Activated B cell treated with CpG ODN at 0.5 μM for 24 hours (primary cell): ENCODE measurements at places on chromosomes 2 and 18. TPM values are rescaled to one million over a fixed set of nuclear protein-coding genes. Genes with fewer than 3 reads are reported as not detected.

The SPDYA gene
- total RNA-seq = 1.6 and 2.1 TPM in 2 replicates

DNA sequence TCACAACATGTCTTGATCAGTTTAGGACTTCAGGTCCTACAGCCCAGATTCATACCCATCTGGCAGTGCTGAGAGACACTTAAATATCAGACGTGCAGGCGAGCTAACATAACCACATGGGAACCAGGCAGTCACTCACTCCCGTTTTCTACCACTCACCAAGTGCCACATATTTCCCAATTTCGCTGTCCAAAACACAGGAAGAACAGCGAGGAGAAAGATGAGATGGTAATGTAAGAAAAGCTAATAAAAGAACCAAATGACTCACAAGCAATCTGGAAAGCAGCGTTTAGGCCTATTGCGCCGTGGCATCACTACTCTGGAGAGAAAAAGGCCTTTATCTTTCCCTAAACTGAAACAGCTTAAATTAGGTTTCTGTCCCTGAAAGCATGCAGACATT lies 647.8 kb upstream of the SLC39A10 start:
- H3K4me1 ChIP-seq = no peaks in the 10 kb centered on the region
- H3K27me3 ChIP-seq = no peaks in the 10 kb centered on the region
- H3K4me3 ChIP-seq = no peak overlapping the region
- no peak for DNase-seq
- H3K36me3 ChIP-seq = no peaks in the 10 kb centered on the region
- H3K27ac ChIP-seq = no peak overlapping the region

DNA sequence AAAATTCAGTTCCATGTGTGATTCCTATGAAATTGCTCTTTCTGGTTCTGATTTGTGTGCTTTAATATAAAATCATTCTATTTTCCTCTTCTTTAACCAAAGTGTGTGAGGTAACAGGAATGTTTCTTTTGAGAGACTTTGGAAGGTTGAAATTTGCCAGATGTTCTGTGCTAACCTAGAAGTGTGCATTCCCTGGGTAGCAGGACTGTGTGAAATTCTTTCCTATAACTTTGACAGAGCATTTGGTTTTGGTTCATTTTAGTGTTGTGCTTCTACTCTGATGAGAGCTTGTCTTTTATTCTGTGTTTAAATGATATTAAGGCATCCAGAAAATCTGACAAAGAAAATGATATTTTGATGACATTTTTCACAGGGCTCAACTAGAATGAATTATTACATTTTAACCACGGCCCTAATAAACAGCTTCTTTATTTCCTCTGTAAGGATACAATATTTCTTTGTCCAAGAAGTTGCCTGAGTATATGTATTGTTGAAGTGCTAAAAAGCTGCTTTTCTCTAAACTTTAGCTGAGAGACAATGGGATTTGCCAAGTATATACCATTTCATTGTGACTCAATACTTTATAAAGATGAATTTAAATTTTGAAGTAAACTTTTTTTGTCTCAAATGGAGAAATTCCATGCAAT lies 34.7 kb upstream of the DLX1 start:
- H3K27me3 ChIP-seq = no peaks in the 10 kb centered on the region
- H3K36me3 ChIP-seq = no peaks in the 10 kb centered on the region
- no peak overlapping the region for H3K4me3 ChIP-seq

DNA sequence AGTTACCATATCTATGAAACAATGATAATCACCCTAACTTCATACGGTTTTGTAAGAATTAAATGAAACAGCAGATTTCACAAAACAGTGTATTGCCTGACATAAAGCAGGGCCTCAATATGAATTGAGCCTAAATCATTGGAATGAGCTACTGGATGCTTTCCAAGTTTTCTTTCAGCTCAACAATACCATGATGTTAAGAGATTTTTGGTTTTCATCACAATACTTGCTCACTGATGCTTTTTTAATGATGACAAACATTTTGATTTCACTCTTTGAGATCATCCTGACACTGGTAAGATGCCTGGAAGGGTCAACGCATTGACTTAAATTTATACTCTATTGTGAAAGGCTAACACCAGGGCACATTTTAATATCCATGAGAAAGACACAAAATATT lies 377.5 kb downstream of the ZNF521 start:
- no peak for DNase-seq
- H3K27ac ChIP-seq = no peak overlapping the region
- H3K36me3 ChIP-seq = no peaks in the 10 kb centered on the region
- no peaks in the 10 kb centered on the region for H3K4me1 ChIP-seq

The CCDC141 gene
- total RNA-seq = 32.1 and 38.8 TPM in 2 replicates

The CRYBA2 gene
- total RNA-seq = not detected in 2 replicates

- H3K4me1 ChIP-seq = peaks cover 41% of the 10 kb centered on the region
- H3K27ac ChIP-seq = no peak overlapping the region
- H3K36me3 ChIP-seq = peaks cover 10% of the 10 kb centered on the region
- H3K27me3 ChIP-seq = no peaks in the 10 kb centered on the region
- DNase-seq = no peak
These were observed 1.3 kb downstream of the HS1BP3 start for GRCh38 chr2:20649576-20649975.

The CYP27A1 gene
- 0.49 and 0.55 TPM in 2 replicates for total RNA-seq

DNA sequence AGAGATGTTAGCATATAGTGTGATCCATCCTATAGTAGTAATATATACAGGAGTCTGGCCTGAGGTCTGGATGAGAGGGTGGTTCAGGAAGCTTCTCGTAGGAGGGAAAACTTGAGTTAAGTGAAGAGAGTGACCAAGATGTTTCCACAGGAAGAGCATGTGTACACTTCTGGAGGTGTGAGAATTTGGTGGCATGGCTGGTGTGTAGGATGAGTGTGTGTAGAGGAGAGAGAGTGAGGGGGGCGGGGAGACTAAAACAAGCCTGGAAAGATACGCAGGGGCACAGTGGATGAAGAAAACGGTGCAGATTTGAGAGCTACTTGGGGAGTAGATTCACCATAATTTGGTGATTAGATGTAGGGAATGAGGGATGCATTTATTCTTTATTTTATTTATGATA lies 43.5 kb upstream of the CTLA4 start:
- no peak overlapping the region for H3K27ac ChIP-seq
- peaks cover 61% of the 10 kb centered on the region for H3K27me3 ChIP-seq

The CYTIP gene
- total RNA-seq = 129 and 130 TPM in 2 replicates

DNA sequence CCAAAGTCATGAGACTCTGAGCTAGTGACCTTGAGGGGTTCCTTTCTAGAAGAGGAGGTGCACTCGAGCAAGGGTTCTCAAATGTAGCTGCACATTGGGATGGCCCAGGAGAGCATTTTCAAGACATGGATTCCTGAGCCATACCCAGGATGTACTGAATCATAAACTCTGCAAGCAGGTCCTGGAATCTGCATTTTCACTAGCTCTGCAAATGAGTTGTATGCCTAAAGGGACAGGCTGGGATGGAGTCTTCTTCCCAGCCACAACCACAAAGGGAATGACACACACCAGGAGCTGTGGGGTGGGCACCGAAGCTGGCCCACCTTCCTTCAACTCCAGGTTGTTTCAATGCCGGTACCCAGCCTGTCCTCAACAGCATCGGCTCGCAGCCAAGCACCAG lies 90.6 kb downstream of the GALNT14 start:
- no peaks in the 10 kb centered on the region for H3K27me3 ChIP-seq
- no peak for DNase-seq
- no peaks in the 10 kb centered on the region for H3K36me3 ChIP-seq
- H3K4me3 ChIP-seq = no peak overlapping the region
- no peaks in the 10 kb centered on the region for H3K4me1 ChIP-seq
- H3K27ac ChIP-seq = no peak overlapping the region

GRCh38 chr2:137002896-137003295 lies 237.6 kb downstream of the THSD7B start:
- no peak for DNase-seq
- H3K27me3 ChIP-seq = no peaks in the 10 kb centered on the region
- H3K27ac ChIP-seq = no peak overlapping the region
- H3K4me1 ChIP-seq = no peaks in the 10 kb centered on the region
- no peaks in the 10 kb centered on the region for H3K36me3 ChIP-seq

GRCh38 chr2:46171411-46171953 lies 125.7 kb upstream of the EPAS1 start:
- H3K4me1 ChIP-seq = no peaks in the 10 kb centered on the region
- no peak for DNase-seq
- H3K4me3 ChIP-seq = no peak overlapping the region
- H3K27me3 ChIP-seq = no peaks in the 10 kb centered on the region

The TRIM43 gene
- total RNA-seq = not detected in 2 replicates

DNA sequence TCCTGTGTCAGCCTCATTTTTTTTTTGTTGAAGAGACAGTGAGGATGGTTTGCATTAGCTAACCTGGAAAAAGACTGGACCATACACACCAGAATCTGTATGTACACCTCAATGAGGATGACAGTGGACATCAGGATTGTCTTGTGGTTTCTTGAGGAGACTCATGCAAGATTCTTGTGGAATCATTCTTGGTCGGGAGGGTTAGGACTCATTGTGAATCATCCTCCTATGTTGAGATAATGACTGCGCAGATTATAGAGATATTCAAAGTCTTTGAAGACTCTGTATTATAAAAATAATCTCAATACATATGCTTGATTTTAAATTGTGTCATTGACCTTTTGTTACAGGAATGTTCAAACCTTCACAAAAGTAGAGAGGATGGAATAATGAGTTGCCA lies 49.1 kb upstream of the DOCK10 start:
- H3K27me3 ChIP-seq = peaks cover 9% of the 10 kb centered on the region
- no peak overlapping the region for H3K27ac ChIP-seq
- no peak for DNase-seq
- no peak overlapping the region for H3K4me3 ChIP-seq

The FAM161A gene
- total RNA-seq = 2.5 TPM in 2 replicates

- H3K4me1 ChIP-seq = no peaks in the 10 kb centered on the region
- no peak within 1 kb of the TSS for H3K4me3 ChIP-seq
- H3K27ac ChIP-seq = no peak within 1 kb of the TSS
- DNase-seq = no peak
- peaks cover 32% of the 10 kb centered on the region for H3K27me3 ChIP-seq
These were observed at the start of gene LRRTM1 for GRCh38 chr2:80303909-80304837. Gene LRRTM1, minus strand, starts transcription at chr2:80304752. Its CDS starts 933 bp downstream, at chr2:80303819.

The FHOD3 gene
- not detected in 2 replicates for total RNA-seq

DNA sequence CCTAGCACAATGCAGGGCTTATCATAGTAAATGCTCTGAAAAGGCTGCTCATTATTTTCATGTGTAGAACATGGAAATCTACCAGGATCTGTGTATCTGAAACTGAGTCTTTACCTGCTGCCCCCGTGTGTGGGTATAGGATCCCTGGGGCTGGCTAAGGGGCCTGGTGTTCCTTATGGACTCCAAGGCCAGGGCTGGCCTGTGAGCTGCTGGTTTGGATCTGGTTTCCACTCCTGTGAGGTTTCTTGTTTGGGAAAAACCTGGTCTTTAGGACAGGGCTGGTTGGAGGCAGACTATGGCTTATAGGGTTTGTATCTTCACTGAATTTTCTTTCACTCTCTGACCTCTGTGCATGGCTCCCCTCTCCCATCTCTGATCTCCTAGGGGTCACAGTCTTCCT lies 80.8 kb downstream of the DYSF start:
- no peaks in the 10 kb centered on the region for H3K4me1 ChIP-seq
- H3K27ac ChIP-seq = no peak overlapping the region
- H3K4me3 ChIP-seq = no peak overlapping the region
- peaks cover 14% of the 10 kb centered on the region for H3K27me3 ChIP-seq
- H3K36me3 ChIP-seq = no peaks in the 10 kb centered on the region
- DNase-seq = no peak

DNA sequence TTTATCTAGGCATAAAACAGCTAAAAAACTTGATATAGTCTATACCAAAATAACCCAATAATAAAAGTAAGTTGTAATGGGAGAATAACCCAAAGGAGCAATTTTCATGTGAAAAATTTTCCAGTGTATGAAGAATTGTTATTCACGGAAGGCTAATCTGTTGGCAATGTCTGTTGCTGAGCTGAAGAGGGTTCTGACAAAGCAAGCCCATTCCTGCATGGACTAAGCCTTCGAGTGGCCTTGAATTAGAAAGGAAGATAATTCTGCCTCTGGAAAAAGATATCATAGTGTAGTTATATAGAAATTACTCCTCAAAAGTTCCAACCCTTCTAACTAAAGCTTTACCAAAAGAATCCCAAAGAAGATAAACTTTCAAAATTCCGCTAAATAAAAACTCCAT lies 101.5 kb downstream of the MAP2 start:
- DNase-seq = no peak
- H3K27ac ChIP-seq = peak overlapping the region; percentile 78
- no peaks in the 10 kb centered on the region for H3K36me3 ChIP-seq
- H3K4me1 ChIP-seq = peaks cover 50% of the 10 kb centered on the region
- no peaks in the 10 kb centered on the region for H3K27me3 ChIP-seq
- peak overlapping the region; percentile 69 for H3K4me3 ChIP-seq

The CXCR1 gene
- not detected in 2 replicates for total RNA-seq

The NTSR2 gene
- not detected in 2 replicates for total RNA-seq

DNA sequence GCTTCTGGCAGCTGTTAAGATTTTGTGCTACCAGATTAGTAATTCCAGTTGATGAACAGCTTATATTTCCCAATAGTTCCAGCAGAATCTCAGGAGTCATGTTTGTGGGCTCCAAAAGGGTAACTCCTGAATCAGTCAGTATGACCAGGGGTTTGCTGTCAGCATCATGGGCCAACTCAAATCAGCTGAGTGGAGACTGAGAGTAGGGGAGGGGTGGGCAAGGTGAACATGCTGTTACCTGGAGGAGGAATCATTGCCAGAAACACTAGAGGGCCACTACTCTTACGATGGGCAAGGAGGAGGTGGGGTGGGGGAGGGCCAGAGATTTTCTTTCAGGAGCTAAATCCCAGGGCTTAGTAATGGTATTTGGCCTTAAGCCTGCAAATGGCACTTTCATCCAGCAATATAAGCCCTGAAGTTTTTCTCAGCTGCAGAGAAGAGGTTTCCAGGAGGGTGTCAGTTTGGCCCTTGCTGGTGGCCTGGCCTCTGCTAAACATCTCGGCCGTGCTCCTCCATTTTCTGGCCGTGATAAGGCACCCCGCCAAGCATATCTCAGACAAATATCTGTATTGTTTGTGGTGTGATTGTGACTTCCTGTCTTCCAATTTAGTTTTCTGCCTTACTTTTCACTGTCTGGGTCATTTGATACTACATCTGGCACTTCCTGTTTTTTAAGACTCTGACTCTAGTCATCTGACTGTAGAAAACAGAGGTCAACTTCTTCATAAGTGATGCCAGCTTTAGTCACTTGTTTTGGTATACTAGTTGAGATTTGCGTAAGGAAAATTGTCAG lies 120.5 kb upstream of the CXCR4 start:
- H3K4me3 ChIP-seq = peak overlapping the region; percentile 24
- no peaks in the 10 kb centered on the region for H3K36me3 ChIP-seq
- H3K27ac ChIP-seq = peak overlapping the region; percentile 92
- H3K27me3 ChIP-seq = no peaks in the 10 kb centered on the region
- H3K4me1 ChIP-seq = peaks cover 91% of the 10 kb centered on the region

The RBFA gene
- total RNA-seq = 21.6 and 23.3 TPM in 2 replicates

DNA sequence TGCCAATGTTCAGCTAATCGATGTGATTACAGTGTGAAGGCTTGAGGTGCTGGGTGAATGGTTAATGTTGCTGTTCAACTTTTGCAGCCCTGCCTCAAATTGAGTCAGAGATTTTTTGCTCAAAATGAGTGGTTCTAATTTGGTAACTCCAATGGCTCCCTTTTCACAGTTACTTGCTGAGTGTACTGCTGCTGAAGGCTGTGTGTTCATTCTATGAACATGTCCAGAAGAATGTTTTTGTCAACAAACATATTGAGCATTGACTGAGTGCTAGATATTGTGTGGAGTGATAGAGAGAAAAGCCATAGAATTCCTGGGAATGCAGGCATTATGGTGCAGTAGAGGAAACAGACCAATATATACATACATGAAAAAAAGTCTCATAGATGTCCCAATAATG lies 39.0 kb upstream of the TCF4 start:
- H3K27ac ChIP-seq = no peak overlapping the region
- H3K4me3 ChIP-seq = no peak overlapping the region
- no peaks in the 10 kb centered on the region for H3K36me3 ChIP-seq
- H3K27me3 ChIP-seq = no peaks in the 10 kb centered on the region
- no peak for DNase-seq

The POTEE gene
- 0.29 and 0.39 TPM in 2 replicates for total RNA-seq
